ENCODE measurements at places on chromosomes 2 and 18.
A peak's percentile ranks its signal among the peaks of the same experiment; 100 is the strongest.

DNA sequence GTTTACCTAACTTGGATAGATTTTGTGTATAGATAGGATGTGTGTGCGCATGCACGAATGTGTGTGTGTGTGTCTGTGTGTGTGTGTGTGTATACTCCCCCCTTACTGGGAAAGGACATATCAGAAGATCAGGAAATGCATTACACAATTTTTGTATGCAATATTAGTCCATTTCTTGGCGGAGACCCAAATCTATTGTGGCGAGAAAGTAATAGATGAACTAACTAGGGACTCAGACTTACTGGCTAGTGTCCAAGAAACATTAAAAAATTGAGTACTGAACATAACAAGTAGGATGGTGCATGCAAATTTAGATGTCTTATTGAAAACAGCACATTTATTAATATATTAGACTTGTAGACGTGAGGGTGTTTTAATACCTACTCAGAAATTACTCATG, 1036.5 kb upstream of the FANCL start:
- no peak for DNase-seq

DNA sequence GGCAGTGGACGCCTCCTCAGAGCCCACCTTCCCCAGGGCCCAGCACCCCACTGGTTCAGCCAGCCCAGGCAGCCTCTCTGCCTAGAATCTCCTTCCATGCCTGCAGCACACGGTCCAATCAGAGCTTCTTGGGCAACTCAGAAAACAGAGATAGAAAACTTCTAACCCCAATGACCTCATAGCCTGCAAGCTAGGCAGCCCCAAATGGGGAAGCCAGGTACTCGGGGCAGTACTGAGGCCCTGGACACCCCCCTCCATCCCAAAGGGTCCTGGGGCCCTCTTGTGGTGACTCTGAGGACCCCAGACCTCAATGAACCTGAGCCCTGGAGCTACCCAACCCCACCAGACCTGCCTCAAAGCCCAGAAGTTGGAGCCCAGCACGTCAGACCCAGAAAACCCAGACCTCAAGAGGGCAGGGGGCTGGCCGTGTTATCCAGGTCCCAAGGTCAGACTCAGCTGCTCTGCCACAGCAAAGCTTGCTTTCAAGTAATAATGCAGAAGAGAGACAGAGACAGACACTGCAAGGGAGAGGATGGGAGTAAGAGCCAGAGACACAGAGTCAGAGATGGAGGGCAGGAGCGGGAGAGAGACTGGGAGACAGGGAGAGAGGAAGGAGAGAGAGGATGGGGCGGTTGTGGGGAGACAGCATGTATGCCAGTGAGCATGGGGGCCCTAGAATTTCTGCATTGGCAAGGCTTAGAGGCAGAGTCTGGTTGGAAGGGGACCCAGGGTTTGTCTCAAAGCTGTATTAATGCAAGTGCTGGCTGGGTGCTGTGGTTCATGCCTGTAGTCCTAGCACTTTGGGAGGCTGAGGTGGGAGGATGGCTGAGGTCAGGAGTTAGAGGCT, 28.2 kb downstream of the SERTAD2 start:
- DNase-seq, result no peak

DNA sequence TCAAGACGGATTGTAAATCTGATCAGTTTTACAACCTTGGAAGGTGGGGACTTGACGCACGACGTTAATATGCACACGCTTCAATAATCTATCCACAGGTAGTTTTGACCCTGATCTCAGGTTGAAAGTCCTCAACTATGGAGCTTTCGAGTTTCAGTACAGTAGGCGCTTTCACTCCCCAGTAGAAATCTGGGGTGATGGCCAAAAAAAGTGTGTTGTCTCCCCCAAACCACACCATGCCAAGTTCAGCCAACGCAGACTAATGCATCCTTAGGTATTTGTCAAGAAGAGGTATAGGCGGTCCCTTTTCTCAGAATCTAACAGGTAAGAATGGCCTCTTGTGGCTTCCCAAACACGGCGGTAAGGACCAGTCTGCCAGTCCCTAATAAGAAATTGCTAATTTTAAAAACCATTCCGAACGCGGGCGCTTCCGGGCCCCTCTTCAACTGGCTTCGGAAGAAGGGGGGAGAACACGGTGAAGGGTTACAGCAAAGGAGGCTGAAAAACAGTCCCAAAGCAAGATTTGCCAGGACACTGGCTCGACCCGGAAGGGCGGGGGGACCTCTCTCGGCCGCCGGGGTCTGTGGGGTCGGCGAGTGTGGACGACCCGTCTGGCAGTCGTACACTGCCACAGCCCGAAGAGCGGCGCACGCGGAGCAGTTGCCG, 659 bp downstream of the FAM210A start:
- DNase-seq, result peak; percentile 26

DNA sequence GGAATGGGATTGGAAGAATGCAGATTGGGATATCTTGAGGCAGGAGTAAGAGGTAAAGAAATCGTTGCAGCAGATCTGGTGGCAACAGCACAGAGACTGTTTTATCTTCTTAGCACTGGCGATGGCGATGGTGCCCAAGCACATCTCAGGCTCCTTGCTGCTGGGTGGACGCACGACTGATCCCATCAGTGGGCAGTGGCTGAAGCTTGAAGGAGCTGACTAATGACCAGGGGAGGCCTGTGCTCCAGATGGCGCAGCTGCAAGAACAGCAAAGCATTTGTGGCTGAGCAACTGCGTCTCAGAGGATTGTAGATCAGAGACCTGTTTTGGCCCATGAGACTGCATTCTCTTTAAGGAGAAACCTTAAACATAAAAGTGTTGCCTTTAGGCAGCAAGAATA, 54.6 kb downstream of the GALR1 start:
- DNase-seq, result no peak

DNA sequence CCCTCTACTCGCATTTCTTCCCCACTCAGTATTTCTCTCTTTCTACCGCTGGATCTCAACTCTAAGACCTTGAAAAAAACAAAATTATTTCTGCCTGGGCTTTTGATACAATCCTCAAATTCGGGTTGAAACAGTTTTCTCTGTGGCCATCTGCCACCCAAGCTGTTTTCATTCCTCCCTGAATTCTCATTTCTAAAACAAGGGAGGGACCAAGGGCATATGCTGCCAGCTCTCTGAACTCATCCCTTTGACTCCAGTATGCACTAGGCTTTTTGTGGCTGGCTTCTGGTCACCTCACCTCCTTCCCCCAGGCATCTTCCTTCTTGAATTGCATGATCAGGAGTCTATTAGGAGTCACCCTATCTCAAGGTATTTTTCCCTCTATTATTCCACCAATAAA, 49.5 kb downstream of the CCDC148 start:
- DNase-seq, result no peak

DNA sequence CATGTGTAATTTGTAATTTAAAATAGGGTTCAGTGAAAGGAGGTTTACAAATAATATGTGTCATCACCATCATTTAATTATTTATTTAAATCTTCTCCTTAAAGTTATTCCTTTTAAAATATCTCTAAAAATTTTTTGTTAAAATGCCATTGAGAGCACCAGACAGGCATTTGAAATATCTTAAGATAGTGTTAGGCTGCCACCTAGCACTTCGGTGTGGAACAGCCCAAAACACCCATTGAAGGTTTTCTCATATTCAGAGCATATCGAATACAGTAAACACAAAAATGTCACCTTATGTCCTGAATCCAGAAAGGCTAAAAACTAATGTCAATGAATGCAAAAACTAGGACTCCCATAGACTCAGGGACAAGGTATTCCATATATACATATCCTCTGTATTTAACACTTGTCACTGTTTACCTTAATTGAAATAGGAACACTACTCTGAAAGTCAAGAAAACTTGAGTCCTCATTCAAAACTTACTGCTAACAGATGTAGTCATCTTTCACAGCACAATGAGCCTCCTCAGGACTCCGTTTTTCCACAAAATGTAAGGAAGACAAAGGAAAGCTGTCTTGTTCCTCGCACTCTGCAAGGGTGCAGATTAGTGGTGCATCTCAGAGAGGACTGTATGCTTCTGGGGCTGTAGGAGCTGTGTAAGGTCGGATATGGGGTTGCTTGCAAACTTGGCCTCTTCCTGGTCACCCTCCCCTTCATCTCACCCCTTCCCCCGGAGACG, 329.5 kb downstream of the PAX3 start:
- DNase-seq, result peak; percentile 18

DNA sequence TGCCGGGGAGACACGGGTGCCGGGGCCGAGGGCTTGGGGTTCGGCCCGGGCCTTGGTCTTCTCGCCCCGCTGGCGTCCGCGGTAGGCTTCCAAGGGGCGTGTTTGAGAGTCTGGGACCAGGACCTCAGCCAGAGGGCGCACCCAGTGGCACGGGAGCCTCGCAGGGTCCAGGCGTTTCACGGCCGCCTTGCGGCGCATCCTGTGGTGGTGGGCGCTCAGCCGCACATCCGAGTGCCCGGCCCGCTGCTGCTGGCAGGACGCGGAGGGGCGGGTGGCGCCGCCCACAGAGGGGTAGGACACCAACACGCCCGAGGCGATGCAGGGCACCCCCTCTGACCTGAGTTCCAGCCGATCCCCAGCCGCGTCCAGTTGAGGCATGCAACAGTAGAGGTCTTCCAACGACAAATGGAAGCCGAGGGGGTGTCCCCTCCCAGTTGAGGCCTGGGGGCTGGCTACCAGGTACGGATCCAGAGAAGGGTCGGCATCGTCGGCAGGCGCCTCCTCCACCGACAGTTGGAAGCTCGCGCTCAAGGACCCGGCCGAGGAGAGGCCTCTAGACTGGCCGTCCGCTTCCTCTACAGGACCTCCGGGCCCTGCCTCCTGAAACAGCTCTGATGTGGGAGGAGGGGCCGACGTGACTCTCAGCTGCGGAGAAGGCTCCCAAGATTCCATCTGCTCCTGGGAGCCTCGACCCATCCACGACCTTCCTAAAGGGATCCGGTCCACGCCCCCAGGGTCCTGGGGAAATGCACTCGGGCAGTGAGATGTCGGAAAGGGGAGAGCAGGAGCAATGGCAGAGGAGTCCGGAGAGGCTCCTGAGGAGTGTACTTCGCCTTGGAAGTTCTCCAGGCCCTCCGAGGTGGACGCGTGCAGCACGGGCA, 6.3 kb downstream of the C2orf81 start:
- peak; percentile 59 for DNase-seq

GRCh38 chr2:8609357-8609811, 72.5 kb upstream of the ID2 start:
- DNase-seq, result no peak

DNA sequence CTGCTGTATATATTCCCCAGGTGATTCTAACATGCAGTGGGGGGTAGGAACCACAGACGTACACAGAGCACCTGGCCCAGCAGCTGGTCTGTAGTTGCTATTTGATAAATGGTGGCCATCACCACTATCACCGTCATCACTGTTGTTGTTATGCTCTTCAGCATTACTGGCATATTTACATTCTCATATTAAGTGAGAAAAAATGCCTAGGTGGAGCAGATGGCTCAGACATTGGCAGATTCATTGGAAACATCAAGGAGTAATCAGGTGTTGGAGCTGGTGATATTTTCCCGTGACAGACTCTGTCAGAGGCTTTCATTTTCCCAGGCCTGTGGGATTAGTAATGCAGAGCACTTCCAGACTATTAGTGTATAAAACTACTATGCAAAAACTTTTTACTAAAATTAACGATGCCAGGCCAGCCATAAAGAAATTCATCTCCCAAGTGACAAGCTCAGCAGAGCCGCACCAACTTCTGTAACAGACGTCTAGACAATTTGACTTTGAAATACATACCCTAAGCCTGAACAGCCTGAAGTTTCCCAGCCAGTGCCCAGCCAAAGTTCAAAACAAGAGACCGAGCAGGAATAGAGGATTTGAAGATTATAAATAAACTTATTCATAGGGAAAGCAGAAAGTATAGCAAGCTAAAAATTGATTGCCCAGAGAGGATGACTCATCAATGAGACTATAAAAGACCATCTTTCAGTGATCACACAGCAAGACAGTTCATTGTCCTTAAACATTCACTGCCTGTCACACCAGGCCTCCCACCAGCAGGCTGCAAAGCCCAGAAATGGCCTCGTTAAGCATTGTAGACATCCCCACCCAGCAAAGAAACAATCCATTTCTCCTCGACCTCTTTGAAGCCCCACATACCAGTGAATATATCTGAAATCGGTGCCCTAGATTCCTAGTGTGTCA, 247.4 kb upstream of the CHAC2 start:
- DNase-seq, result no peak

- DNase-seq, result no peak
Observed at GRCh38 chr2:206328974-206329373, 54.5 kb downstream of the ZDBF2 start.

GRCh38 chr18:9804517-9805104, 81.2 kb upstream of the TXNDC2 start:
- DNase-seq, result no peak

DNA sequence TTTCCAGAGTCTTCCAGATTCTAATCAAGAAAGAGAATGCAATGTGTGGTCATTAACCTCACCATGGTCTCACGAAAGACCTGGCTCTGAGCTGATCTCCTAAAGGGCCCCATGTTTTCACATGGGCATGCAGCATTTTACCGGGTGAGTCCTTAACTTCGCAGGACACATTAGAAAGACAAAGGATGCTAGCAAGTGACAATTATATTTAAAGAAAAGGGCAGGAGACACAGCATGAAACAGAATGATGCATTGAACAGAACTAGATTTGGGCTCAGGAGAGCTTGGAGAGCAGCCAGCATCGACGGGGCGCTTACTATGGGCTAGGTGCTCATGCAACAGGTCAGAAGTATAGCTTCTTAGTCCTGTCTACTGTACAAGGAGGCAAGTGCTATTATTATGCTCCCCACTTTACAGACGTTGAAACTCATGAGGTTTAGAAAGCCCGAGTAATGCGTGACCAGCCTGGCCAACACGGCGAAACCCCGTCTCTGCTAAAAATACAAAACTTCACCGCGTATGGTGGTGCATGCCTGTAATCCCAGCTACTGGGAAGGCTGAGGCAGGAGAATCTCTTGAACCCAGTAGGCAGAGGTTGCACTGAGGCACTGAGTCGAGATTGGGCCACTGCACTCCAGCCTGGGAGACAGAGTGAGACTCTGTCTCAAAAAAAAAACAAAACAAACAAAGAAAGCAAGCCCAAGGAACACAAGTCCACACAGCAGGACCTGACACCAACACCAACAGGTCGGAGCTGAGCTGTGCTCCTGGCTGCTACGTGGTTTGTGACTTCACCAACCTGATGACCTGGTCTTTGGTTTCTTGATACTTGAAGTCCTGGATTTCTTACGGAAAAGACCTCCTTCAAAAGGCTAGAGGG, 16.1 kb downstream of the MBP start:
- no peak for DNase-seq

DNA sequence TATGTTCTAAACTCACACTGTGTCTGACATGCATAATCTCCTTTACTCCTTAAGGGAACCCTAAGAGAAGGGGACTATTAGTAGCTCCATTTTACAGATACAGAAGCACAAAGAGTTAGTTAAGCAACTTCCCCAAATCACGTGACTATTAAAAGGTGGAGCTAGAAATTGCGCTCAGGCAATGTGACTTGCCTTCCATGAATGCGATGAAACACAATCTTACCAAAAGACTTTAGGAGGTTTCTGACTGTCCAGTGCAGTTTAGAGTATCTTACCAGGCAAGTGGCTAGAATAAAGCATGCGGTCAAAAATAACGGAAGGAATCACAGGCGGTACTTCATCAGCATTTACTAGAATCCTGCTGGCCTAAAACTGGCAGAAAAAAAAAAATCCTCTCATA, 70.4 kb downstream of the ZNF521 start:
- DNase-seq, result no peak

GRCh38 chr2:113011108-113011507, 5.8 kb downstream of the IL36A start:
- no peak for DNase-seq

Measured in germinal center (tissue), 1 donor.